ENCODE measurements at places on chromosomes 6 and 20.

GRCh38 chr20:46587986-46588385, 37.5 kb upstream of the OCSTAMP start:
- no peak for DNase-seq

DNA sequence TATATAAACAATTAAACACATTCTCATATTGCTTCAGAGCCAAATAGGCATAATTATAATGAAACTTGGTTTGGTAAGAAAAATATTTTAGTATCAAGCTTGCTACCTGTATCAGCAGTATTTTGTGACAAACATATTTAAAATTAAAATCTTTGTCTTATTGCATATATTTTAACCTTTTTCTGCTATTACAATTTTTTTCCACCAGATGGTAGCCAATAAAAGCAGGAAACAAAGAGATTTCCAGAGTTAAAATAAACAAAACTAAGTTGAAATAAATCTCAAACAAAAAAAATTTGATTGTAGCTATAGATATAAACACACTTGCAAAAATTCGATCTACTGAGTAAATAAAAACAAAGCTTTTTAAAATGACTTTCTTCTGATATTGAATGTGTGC, 491.3 kb upstream of the GJE1 start:
- no peak for DNase-seq

- DNase-seq = no peak
Measured at GRCh38 chr6:133245007-133245406, 3.9 kb downstream of the EYA4 start.

DNA sequence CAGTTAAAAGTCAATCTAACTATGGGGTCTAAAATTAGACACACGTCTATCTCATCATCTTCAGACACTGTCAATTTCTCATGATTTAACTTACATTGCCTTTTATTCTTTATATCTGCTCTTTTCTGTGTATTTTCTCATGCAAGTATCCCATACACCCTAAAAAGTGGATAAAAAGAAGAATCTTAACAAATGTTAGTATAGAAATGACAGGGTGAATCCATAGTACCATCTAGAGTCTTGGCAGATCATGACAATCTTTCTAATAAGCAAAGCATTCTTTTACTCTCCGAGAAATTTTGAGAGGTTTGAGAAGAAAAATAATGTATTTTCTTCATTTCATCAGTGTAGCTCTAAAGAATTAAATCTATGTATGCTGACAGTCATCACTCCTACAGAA, 382.7 kb downstream of the C6orf118 start:
- no peak for DNase-seq

DNA sequence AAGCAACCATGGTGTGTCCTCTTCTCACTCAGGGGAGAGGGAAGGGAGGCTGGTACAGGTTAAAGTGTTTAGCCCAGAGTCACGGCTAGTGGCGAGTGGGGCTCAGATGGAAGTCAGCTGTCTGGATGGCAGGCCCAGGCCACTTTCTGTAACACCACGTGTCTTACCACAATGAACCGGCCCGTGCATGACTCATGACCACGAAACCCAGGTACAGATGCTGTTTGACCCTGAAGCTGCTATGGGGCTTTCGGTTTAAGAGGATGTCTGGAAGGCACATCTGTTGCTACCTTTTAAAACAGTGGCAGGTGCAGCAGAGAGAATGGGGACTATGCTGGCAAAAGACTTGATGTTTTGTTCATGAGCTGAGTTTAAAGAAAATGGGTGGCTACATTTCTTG, 36.5 kb upstream of the MPC1 start:
- DNase-seq = no peak

GRCh38 chr20:44942264-44942973, 17.8 kb downstream of the TOMM34 start:
- DNase-seq = no peak

DNA sequence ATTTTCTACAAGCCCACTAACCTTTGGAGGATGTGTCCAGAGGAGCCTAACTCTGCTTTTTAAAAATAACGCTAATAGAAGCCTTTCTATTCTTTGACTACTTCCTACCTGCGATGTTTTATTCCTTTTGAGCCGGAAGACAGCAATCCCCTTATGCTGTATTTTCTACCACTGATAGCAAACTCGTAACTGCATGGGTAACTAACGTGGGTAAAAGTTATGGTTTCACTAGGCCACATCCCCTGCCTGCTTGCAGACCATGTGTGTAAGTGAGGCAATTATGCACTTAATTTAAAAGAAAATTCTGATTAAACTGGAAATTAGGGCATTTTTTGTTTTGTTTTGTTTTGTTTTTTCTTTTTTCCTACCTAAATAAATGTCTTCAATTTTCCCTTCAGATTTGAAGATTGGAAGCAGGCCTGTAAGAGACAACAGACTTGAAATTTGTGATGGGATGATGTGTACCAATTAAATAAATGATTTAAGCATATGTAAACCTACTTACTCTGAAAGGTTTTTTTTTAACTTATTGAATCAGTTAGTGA, 931 bp downstream of the UFL1 start:
- no peak for DNase-seq

DNA sequence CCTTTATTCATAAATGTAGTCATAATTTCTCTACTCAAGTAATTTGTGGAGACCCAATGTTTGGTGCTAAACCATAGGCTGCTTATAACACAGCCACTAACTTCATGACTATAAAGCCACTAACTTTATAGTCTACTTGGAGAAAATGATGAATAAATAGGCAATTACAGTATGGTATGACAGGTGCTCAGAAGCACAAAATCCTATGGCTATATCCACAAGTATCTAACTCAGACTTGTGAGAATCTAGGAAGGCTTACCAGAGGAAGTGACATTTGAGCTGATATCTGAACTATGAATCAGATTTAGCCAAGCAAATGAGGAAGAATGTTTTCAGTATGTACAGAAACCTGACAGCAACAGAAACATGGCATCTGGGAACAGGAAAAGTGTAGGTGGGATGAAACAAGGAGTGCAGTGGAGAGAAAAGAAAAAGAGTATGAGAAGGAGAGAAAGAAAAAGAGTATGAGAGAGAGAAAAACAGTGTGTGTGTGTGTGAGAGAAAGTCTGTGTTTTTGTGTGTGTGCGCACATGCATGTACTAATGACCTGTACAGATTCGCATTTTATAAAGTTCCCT, 59.9 kb downstream of the REV3L start:
- no peak for DNase-seq

GRCh38 chr20:51486197-51487005, 56.1 kb downstream of the NFATC2 start:
- no peak for DNase-seq

GRCh38 chr6:133055441-133055966, 185.7 kb upstream of the EYA4 start:
- DNase-seq = no peak

- DNase-seq = no peak
Measured at GRCh38 chr6:136483906-136484305, 66.3 kb downstream of the MAP7 start.

All from activated B cell treated with CpG ODN at 0.5 μM for 24 hours (primary cell).